ENCODE measurements at places on chromosomes 3 and 15.

DNA sequence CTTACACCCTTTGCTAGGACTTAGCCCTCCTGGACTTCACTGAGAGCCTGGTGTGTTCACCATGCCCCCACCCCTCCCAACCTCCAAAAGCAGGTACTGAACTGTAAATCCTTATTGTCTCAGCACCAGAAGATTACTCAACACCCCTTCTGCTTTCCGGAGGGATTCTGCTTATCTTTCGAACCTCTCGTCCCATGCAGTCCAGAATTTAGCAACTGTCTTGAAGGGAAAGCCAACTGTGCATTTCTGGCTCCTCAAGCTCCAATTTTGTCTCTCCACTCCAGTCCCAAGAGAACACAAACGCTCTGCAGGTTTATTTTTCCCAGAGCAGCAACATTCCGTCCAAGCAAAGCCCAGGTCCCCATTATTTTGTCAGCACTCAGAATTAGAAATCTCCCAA, 49.6 kb downstream of the RFTN1 start:
- H3K27me3 ChIP-seq, result no peaks in the 10 kb centered on the region
- H3K27ac ChIP-seq, result peak overlapping the region; percentile 0
- H3K4me3 ChIP-seq, result no peak overlapping the region
- H3K36me3 ChIP-seq, result peaks cover 31% of the 10 kb centered on the region

- H3K4me1 ChIP-seq, result no peaks in the 10 kb centered on the region
- H3K27me3 ChIP-seq, result peaks cover 16% of the 10 kb centered on the region
- no peak for DNase-seq
- H3K4me3 ChIP-seq, result no peak overlapping the region
- H3K36me3 ChIP-seq, result no peaks in the 10 kb centered on the region
Observed at GRCh38 chr15:80233581-80233980, 18.4 kb downstream of the CTXND1 start.

DNA sequence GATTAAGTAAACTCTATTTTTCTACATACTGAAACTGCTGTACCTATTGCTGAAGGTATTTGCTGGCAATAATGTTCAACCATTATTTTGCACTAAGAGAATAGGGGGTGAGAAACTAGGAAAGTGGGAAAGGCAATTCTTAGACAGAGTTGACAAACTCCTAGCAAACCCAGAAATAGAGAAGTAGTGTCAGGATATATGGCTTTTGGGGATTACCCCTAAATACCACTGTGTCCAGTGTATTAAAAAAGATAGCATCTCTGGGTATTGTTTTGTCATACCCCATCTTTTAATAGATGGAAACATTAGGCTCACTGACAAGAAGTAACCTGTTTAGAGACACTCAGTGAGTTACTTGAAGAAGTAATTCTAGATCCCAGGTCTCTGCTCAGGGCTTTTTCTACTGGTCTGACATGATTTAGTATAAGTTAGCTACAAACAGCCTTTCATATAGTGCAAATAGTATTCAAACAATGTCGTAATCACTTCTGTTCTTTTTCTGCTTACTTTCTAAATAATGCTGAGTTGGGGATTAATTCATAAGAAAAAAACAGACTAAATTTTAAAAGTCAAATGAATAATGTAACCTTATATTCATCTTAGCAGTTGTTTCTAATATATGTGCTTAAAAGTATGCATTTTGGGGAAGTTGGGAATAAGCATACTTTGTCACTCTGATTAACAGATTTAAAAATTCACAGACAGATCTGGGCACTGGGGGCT, 107.2 kb downstream of the IL1RAP start:
- H3K36me3 ChIP-seq, result peaks cover 52% of the 10 kb centered on the region
- no peaks in the 10 kb centered on the region for H3K27me3 ChIP-seq
- no peak overlapping the region for H3K27ac ChIP-seq
- no peak for DNase-seq
- peaks cover 77% of the 10 kb centered on the region for H3K4me1 ChIP-seq

DNA sequence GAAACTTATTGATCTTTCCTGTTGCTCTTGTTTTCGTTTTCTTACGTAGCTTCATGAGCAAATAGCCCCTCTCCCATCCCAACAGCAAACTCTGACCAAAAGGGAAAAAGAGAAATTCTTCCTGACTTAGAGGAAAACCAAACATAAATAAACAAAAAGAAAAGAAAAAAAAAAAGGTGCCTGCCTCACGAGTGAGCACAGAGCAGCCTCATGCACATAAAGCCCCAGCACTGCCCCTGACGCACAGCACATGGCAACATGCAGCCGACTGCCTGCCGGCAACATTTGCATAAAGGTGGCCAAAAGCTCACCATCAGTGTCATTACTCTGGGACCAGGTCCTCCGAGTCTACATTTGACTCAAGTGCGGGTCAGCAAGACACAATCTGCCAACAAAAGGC, 6.4 kb downstream of the POC1A start:
- no peak for DNase-seq
- peaks cover 12% of the 10 kb centered on the region for H3K4me1 ChIP-seq
- no peaks in the 10 kb centered on the region for H3K27me3 ChIP-seq
- no peak overlapping the region for H3K4me3 ChIP-seq
- H3K36me3 ChIP-seq, result peaks cover 23% of the 10 kb centered on the region

- H3K4me3 ChIP-seq, result no peak overlapping the region
- peaks cover 5% of the 10 kb centered on the region for H3K4me1 ChIP-seq
- H3K36me3 ChIP-seq, result peaks cover 4% of the 10 kb centered on the region
- no peak for DNase-seq
- H3K27ac ChIP-seq, result no peak overlapping the region
- H3K27me3 ChIP-seq, result no peaks in the 10 kb centered on the region
Observed at GRCh38 chr15:88505721-88506120, 38.2 kb downstream of the MRPS11 start.

Measured in T-helper 2 cell treated with Interferon-gamma antibody and Interleukin-4, amounts not matched to agents 5 μg/mL and 100 μg/mL, for 36 hours (primary cell).